AG04450 (cell line): ENCODE measurements at places on chromosomes 5 and 9. TPM values are rescaled to one million over a fixed set of nuclear protein-coding genes. Genes with fewer than 3 reads are reported as not detected.

GPX3 gene
- 3.7 TPM in 2 replicates for polyA plus RNA-seq

GRCh38 chr5:110019780-110020179 lies 330.1 kb downstream of the MAN2A1 start:
- no peak for DNase-seq

- DNase-seq, result no peak
Observed at GRCh38 chr9:116686135-116686534, 970 bp upstream of the TRIM32 start.

DNA sequence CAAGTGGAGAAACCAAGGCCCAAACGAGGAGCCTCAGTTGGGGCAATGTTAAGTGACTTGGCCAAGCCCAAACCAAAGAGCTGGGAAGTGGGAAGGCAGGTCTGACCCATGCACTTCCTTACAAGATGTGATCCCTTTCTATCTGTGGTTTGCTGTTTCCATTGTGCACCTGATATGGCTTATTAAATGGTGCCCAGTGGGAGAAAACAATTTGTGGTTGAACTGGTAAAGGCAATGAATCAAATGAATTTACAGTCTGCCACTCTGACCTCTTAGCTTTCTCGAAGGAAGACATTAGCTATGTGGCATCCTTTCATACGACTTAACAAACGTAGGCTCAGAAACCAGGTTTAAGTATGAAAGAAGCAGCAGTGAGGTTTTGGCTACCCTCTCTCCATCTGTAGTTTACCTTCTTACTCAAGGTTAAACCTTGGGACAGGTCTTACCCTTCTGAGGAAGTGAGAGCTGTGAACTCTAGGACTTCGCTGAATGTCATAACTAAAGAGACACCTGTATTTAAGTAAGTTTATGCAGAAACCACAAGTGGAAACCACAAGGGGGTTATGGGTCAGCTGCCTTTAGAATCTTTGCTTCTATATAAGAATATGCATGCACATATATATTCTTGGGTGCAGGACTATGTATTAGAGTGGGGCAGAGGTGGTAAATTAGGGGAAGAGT lies 100.5 kb upstream of the SPATA31D4 start:
- no peak for DNase-seq

DNA sequence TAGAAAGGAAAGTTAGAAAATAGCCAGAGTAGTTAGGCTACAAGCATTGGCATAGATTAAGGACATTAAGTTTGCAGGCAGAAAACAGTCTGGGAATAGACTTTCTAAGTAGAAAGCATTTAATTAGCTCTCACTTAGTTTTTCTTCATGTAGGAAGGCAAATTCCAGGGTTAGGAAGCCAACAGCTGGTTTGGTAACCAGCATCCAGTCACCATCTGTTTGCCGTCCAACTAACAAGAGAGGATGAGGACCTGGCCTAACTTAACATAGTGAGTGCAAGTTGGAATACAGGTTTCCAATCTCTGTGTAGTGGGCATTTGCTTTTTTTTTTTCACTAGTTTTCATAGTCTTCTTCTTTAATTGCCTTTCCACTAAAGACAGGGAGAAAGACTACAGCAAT lies 121.7 kb upstream of the NR3C1 start:
- DNase-seq, result no peak
